Stimulated activated CD4-positive, alpha-beta T cell treated with anti-CD3 and anti-CD28 coated beads, Interleukin-4, amount 100 ng/mL, for 48 hours (primary cell): ENCODE measurements at places on chromosomes 13 and 19.

DNA sequence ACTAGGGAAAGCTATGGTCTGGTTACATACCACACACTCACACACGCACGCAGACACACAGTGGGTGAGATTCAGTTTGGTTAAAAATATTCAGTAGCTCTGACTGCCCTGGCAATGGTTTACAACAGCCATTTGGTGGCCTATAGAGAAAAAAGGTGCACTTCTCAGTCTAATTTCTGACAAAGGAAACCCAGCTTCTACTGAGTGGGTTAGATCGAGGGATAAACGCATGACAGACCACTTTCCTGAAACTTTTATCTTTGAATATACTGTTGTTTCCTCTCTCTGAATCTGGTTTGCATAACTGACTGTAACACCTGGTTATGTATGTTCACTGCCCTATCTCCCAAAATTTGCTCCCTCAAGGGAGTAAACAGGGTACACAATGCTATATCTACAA is 2.5 kb downstream of the LIG4 start:
- no peak for DNase-seq

DNA sequence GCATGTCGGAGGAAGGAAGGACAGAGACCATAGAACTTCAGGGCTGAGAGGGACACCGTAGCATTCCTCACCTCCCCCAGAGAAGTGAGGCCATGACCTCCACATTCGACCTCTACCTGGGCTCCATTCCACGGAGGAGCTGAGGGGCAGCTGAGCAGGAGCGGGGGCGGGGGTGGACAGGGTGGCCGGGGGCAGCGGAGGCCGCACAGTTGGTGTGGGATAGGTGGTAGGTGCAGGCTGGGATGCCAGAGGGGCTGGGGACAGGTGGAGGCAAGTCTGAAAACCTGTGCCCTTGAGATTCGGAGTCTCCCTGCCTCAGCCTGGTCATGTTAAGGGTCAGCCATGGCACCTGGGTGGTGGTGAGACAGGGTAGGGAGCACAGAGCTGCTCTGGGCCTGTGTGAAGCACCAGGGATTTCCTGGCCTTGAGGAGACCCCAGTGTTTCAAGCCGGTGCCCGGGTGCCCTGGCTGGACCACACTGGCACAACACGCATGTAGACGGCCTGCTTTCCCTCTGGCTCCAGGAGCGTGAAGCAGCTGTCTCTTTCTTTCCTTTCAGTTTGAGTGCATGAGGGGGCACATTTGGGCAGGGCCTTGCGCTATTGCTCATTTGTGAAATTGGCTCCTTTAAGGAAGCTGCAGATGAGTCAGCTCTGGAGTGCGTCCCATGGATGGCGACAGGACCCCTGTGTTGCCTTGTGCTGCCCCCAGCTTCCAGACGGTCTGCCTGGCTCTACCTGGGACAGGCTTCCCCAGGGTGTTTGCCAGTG is 51.8 kb downstream of the TSSK6 start:
- DNase-seq: no peak

- DNase-seq: no peak
These were observed 462.2 kb downstream of the FOXO1 start for GRCh38 chr13:40204246-40204645.

GRCh38 chr19:20385061-20385460 is 180.5 kb downstream of the ZNF737 start:
- no peak for DNase-seq

GRCh38 chr13:22375151-22375550 is 704.3 kb downstream of the FGF9 start:
- no peak for DNase-seq

DNA sequence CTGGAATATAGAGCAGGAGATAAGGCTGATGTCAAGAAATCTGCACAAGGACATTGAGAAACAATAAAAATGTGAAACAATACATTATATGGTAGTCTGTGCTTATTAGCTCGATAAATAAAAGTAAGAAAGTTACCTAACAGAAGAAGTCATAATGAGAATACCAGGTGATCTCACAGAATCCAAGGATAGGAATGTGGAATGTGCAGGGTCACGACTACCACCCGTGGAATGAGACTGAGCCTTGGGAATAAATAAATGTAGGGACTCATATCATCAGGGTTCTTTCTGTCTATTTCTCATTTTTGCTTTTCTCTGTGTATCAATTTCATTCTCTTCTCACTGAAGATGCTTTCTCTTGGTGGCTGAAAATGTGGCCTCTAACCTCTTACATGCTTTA is 26.0 kb upstream of the KBTBD7 start:
- DNase-seq: no peak

GRCh38 chr13:65456150-65456912 is 1773.8 kb downstream of the PCDH9 start:
- DNase-seq: no peak

GRCh38 chr19:7258840-7259395 is 35.3 kb downstream of the INSR start:
- no peak for DNase-seq
